ENCODE measurements at places on chromosomes 7 and 10. TPM values are rescaled to one million over a fixed set of nuclear protein-coding genes. Genes with fewer than 3 reads are reported as not detected.

SPDYE2B gene
- not detected for total RNA-seq

SFRP5 gene
- not detected for total RNA-seq

PPP1R9A gene
- not detected for total RNA-seq

GPNMB gene
- 27.2 TPM for total RNA-seq

RBP4 gene
- not detected for total RNA-seq

ENKUR gene
- total RNA-seq: not detected

C10orf105 gene
- total RNA-seq: not detected

KCP gene
- total RNA-seq: not detected

CD36 gene
- total RNA-seq: 1.5 TPM

OR2A7 gene
- not detected for total RNA-seq

IGFBP3 gene
- total RNA-seq: 768 TPM

LRRD1 gene
- not detected for total RNA-seq

TMEM270 gene
- not detected for total RNA-seq

PKD2L1 gene
- not detected for total RNA-seq

SPDYE8 gene
- total RNA-seq: not detected

ENO4 gene
- total RNA-seq: not detected

FAM20C gene
- total RNA-seq: 33.5 TPM

SERPINE1 gene
- total RNA-seq: 1,697 TPM

LRMDA gene
- not detected for total RNA-seq

Data from HFFc6 (cell line).